ENCODE measurements at places on chromosomes 4 and X. TPM values are rescaled to one million over a fixed set of nuclear protein-coding genes. Genes with fewer than 3 reads are reported as not detected.

The MAGEA8 gene
- polyA plus RNA-seq = 0.10 TPM

The CENPE gene
- polyA plus RNA-seq = 10.0 TPM

The USP27X gene
- 14.1 TPM for polyA plus RNA-seq

The PPP3CA gene
- polyA plus RNA-seq = 44.7 TPM

The TRIM61 gene
- 3.2 TPM for polyA plus RNA-seq

The CCDC110 gene
- 2.4 TPM for polyA plus RNA-seq

The HSFX2 gene
- polyA plus RNA-seq = 0.46 TPM

The KDR gene
- 53.9 TPM for polyA plus RNA-seq

The C1GALT1C1 gene
- polyA plus RNA-seq = 34.8 TPM

The NKAP gene
- 14.2 TPM for polyA plus RNA-seq

The UCP1 gene
- polyA plus RNA-seq = 0.42 TPM

The AMELX gene
- not detected for polyA plus RNA-seq

The ASMT gene
- polyA plus RNA-seq = not detected

The PPP1R2C gene
- polyA plus RNA-seq = not detected

The GPRIN3 gene
- 7.9 TPM for polyA plus RNA-seq

The USP17L28 gene
- not detected for polyA plus RNA-seq

The GAGE1 gene
- not detected for polyA plus RNA-seq

The NALF2 gene
- 0.76 TPM for polyA plus RNA-seq

The STOX2 gene
- 9.9 TPM for polyA plus RNA-seq

The SSX2B gene
- polyA plus RNA-seq = not detected

The RAI2 gene
- 14.5 TPM for polyA plus RNA-seq

The MAGEC3 gene
- 0.15 TPM for polyA plus RNA-seq

The MAGEE1 gene
- 6.4 TPM for polyA plus RNA-seq

The UGT2B10 gene
- 0.29 TPM for polyA plus RNA-seq

The COL25A1 gene
- 15.3 TPM for polyA plus RNA-seq

The MAGED4B gene
- 83.0 TPM for polyA plus RNA-seq

The CT83 gene
- not detected for polyA plus RNA-seq

The PAGE1 gene
- polyA plus RNA-seq = not detected

The DGKK gene
- 9.8 TPM for polyA plus RNA-seq

The KIAA1210 gene
- 1.5 TPM for polyA plus RNA-seq

The GPRASP1 gene
- polyA plus RNA-seq = 14.4 TPM

The PABPC5 gene
- polyA plus RNA-seq = 7.0 TPM

The RADX gene
- 6.4 TPM for polyA plus RNA-seq

The AMBN gene
- 1.3 TPM for polyA plus RNA-seq

The CDK16 gene
- polyA plus RNA-seq = 119 TPM

The CENPVL3 gene
- 1.7 TPM for polyA plus RNA-seq

The ASB9 gene
- polyA plus RNA-seq = 14.1 TPM

The FAM184B gene
- polyA plus RNA-seq = 0.43 TPM

The MAGEA2B gene
- not detected for polyA plus RNA-seq

The FBXO8 gene
- polyA plus RNA-seq = 33.5 TPM

The RASGEF1B gene
- polyA plus RNA-seq = 12.2 TPM

Data from right renal pelvis (tissue), 4 donors.